ENCODE measurements at places on chromosomes 3 and 15.

GRCh38 chr3:96657710-96658109 is 156.7 kb upstream of the EPHA6 start:
- no peak for DNase-seq

- no peak for DNase-seq
Observed at GRCh38 chr15:38992506-38992905, 427.9 kb upstream of the RASGRP1 start.

GRCh38 chr3:143295201-143296080 is 175.9 kb downstream of the CHST2 start:
- DNase-seq, result no peak

DNA sequence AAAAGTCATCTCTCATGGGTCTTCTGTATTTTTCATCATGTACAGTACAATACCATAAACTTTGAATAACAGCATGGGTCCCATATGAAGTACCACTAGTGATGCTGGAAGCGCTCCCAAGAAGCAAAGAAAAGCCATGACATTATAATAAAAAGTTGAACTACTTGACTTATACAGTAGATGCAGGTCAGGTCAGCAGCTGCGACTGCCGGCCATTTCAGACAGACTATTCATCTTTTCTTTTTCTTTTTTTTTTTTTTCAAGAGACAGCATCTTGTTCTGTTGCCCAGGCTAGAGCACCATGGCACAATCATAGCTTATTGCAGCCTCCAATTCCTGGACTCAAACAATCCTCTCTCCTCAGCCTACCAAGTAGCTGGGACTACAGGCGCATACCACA is 10.2 kb downstream of the RAF1 start:
- DNase-seq, result no peak

- no peak for DNase-seq
Observed at GRCh38 chr15:77650265-77650664, 17.6 kb upstream of the LINGO1 start.

GRCh38 chr3:145967043-145967442 is 193.9 kb downstream of the PLOD2 start:
- DNase-seq, result no peak

- DNase-seq, result no peak
Observed at GRCh38 chr3:34511891-34512290, 713.5 kb downstream of the PDCD6IP start.

DNA sequence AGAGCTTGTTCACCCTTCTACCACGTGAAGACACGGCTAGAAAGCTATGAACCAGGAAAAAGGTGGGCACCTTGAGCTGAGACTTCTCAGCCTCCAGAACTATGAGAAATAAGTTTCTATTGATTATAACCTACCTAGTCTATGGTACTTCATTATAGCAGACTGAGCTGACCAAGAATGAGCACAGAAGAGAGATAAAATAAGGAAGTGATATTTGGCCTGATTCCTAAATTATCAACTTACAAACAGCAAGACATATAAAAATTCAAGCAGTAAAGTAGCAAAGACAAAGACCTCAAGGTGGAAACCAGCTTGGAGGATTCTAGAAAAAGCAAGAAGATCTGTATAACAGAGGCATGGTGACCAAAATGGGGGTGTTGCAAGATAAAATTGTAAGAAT is 63.9 kb upstream of the OSTN start:
- no peak for DNase-seq

- DNase-seq, result no peak
Observed at GRCh38 chr3:171307046-171307585, 153.1 kb downstream of the TNIK start.

- DNase-seq, result no peak
Observed at GRCh38 chr3:100254168-100254777, 6.5 kb upstream of the TBC1D23 start.

DNA sequence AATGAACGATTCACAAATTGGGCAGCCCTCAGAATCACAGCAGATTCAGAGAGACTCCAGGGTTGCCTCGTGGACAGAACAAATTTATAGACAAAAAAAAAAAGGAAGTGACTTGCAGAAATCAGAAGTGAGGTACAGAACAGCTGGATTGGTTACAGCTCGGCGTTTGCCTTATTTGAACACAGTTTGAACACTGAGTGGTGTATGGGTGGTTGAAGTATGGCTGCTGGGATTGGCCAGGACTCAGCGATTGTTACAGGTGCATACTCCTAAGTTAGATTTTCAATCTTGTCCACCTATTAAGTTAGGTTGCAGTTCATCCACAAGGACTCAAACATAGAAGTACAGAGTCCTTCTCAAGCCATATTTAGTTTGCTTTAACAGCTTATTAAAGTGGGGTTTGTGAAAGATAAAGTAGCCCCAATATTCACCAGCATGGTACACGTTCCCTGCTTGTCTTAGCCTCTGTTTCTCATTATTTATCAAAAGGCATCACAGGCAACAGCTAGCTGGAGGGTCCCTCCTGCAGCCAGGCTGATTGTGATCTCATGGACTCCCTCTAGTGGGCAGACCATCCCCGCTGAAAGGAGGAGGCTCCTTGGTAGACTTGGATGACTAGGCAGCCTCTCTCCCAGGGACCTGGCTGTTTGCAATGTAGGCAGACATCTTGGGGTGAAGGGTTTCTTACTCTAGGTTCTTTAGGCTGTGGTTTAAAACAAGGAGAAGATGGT is 17.6 kb upstream of the ALDH1L1 start:
- peak; percentile 38 for DNase-seq

- no peak for DNase-seq
Observed at GRCh38 chr3:166634091-166634746, 745.9 kb downstream of the ZBBX start.

- no peak for DNase-seq
Observed at GRCh38 chr3:111730143-111730542, 128.9 kb upstream of the PHLDB2 start.

- DNase-seq, result peak; percentile 54
Observed at GRCh38 chr3:141441381-141442364, 45.2 kb upstream of the RASA2 start.

- no peak for DNase-seq
Observed at GRCh38 chr3:128706086-128706615, 19.8 kb upstream of the RAB7A start.

DNA sequence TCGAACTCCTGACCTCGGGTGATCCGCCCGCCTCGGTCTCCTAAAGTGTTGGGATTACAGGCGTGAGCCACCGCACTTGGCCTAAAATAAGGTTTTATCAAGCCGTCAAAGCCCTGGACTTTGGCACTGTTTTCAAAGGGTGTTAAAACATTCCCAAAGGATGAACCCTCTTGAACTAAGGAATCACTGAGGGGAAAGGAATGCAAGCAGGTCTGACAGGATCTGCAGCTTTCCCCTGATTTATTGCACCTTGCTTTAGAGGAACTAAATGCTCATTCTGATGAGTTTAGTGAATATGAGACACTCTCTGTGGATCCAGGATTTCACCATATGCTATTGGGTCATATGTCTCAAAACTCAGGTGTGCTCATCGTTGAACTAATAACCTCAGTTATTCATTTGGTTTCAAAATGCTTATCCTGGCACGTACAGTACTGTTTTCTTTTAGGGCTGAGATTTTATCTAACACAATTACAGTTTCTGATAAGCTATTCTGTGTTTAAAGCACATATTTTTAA is 63.0 kb upstream of the TSC22D2 start:
- DNase-seq, result no peak

DNA sequence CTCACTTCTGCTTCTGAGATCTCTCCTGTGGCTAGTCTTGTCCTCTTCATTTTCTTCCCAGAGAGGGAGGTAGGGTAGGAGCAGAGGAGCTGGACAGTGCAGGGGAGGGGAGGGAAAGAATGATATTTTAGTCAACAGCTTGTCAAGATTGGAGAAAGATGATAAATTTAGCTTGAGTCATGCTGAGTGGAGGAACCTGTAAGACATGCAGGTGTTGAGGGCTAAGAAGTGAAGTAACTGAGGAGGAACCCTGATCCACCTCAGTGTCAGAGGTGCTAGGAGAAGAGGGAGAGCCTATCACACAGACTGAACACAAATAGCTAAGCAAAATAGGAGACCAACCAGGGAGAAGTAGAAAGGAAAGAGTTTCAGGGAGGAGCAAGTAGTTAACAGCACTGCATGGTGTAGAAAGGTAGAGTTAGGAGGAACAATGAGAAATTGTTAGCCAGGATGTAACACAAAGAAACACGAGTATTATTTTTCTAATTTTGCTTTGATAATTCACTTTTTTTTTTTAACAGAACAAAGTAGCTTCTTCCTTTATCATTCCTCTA is 108.2 kb upstream of the CHRM5 start:
- no peak for DNase-seq

- DNase-seq, result no peak
Observed at GRCh38 chr3:27824312-27825200, 102.4 kb upstream of the EOMES start.

- DNase-seq, result no peak
Observed at GRCh38 chr3:56025326-56025725, 442.9 kb downstream of the ERC2 start.

DNA sequence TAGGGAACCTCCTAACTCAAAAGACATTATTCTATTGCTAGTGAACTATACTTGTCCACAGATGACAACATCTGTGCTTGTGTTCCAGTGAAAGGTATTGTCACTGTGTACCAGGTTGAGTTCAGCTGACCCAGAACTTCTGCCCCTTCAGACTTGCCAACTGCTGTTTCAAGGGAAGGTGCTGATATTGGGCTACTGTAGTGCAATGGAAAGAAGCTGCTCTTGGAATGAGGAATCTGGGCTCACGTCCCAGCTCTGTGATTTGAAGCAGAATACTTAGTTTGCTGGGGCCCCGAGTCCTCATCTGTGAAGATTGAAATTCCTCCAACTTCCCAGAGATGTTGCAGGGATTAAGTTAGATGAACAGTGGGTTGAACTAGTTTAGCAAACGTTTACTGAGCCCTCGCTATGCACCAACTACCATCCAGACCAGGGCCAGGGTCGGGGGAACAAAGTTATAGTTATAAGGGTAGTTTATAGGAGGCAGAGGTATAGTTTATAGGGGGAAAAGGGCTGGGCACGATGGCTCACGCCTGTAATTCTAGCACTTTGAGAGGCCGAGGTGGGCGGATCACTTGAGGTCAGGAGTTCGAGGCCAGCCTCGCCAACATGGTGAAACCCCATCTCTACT is 15.9 kb upstream of the UMPS start:
- DNase-seq, result no peak

DNA sequence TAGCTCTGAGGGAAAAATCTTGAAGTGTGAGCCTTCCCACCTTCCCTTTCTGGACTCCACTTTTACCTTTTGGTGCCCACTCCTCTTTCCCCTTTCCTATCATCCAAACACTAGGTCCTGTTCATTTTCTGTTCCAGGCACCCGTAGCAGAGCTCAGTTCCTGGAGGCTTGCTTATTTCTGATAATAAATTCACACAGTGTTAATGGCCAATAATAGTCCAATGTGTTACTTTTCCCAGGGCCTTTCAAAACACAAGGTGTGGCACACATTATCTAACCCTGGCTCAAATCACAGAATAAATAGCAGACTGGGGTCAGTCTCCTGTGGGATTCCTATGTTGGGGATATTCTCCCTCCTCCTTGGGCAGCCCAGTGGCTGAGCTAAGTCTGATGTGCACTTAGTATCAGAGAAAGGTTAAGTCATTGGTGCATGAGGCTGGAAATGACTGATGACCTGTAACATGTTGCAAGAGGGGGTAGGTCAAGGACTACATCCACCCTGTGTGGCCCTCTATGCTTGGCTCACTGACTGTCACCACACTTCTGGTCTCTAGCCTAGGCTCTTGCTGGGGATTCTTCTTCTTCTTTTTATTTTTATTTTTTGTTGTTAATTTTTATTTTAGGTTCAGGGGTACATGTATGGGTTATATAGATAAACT is 43.7 kb upstream of the ROPN1 start:
- DNase-seq, result no peak

DNA sequence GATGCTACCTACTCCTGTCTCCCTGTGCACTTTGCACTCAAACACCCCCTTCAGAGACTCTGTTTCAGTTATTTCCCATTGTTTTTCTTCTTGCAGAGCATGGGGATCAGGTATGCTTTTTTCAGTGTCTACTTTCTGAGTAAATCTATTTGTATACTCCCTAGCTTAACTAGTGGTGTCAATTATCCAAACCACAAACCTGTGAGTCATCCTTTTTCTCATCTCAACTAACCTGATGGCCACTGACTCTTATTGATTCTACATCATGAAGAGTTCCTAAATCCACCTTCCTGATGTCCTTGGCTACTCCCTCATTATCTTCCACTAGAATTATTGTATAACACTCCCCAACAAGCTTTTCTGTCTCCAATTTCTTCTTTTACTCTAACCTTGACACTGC is 68.0 kb downstream of the DIPK2A start:
- no peak for DNase-seq

DNA sequence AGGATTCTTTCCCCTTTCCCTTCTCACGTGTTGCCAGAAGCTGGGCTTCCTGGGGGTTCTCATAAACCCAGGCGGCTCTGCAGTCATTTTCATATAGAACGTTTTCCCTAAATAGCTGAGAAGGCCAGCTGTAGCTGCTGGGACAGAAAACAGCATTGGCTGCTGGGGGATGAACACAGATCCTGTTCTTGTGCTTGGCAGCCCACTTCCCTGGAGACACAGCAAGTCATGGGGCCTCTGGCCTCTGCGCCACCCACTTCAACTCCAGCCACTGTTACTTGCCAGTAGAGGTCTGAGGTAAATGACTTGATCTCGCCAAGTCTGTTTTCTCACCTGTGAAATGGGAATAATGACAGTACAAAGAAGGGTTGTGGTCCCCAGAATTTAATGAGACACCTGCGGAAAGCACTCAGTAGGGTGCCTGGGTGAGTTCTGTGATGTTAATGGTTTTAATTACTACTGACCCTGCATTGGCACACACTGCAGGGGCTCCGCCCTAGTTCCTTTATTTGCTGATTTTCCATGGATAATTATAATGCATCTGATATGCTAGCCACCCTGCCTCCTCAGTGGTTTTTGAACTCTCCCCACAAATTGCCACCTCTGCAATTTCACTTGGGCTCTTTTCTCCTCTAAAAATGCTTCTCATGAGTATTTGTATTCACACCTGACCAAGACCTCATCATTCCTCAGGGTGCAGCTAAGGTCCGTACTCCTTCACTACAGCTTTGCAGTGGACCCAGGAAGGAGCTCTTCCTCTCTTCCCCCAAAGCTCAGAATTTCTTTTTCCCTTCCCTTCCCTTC is 274.7 kb downstream of the RPLP1 start:
- no peak for DNase-seq

GRCh38 chr15:34358367-34358766 is 8.6 kb downstream of the LPCAT4 start:
- no peak for DNase-seq

DNA sequence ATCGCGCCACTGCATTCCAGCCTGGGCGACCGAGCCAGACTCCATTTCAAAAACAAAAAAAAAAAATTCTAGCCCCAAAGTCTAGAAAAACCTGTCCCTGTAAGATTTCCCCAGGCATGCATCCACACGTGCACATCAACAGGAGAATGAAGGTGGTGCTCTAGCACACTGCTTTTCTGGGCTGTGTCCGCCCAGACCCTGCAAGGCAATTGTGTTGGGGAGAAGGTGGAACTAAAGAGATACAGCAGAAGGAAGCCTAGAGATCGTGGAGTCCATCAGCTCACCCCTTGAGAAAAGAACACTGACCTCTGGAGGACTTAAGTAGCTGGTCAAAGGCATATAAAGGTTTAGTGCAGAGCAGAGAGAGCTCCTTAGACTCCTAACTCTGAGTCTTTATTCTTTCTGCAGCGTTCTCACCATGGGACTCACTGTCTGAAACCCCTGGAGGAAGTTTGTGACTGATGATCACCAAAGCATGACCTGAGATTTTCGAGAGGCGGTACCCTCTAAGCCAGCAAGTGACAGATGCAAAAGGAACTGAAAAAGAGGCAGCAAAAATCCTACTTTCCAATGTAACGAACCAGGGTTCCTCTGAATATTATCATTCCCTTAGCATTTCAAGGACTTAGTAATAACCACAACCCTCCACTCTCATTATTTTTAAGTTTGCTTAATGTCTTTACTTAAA is 179.8 kb downstream of the MEX3B start:
- DNase-seq, result no peak

GRCh38 chr3:156605686-156606605 is 51.0 kb upstream of the SSR3 start:
- DNase-seq, result peak; percentile 39
